ENCODE measurements at places on chromosomes 4 and X.

GRCh38 chr4:912548-913279 is 19.4 kb downstream of the GAK start:
- no peak for DNase-seq

GRCh38 chr4:113952452-113953029 is 26.9 kb downstream of the ARSJ start:
- DNase-seq = peak; percentile 3

GRCh38 chr4:87839592-87839946 is 6.8 kb downstream of the MEPE start:
- DNase-seq = no peak

- DNase-seq = no peak
Measured at GRCh38 chr4:63036159-63036866, 1372.9 kb downstream of the TECRL start.

- no peak for DNase-seq
Measured at GRCh38 chrX:39869846-39870601, 227.7 kb downstream of the BCOR start.
